ENCODE measurements at places on chromosomes 13 and 19.

- peak; percentile 46 for DNase-seq
These were observed 21.0 kb upstream of the CD33 start for GRCh38 chr19:51203916-51204315.

- no peak for DNase-seq
These were observed 9.3 kb downstream of the TMEM143 start for GRCh38 chr19:48354332-48354992.

GRCh38 chr13:71285700-71286099, 581.3 kb downstream of the DACH1 start:
- no peak for DNase-seq

- DNase-seq = peak; percentile 52
These were observed 6.5 kb downstream of the RAB11B start for GRCh38 chr19:8396563-8397203.

DNA sequence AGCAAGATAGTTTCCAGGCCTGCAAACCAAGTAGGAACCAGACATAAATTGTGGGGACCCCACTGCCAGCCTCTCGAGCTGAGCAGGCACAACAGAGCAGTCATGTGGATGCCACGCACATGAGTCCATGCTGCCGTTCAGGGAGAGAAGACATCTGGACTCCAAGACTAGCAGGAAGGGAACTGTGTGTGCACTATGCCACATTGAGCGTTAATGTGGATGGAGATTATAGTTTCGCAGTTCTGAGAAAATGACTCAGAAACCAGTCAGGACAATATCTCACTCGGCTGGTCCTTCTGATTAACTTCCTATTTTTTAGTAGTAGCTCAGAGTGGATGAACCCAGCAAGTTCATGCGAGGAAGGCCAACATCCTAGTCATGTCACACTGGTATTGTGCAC, 124.9 kb downstream of the CRYL1 start:
- no peak for DNase-seq

DNA sequence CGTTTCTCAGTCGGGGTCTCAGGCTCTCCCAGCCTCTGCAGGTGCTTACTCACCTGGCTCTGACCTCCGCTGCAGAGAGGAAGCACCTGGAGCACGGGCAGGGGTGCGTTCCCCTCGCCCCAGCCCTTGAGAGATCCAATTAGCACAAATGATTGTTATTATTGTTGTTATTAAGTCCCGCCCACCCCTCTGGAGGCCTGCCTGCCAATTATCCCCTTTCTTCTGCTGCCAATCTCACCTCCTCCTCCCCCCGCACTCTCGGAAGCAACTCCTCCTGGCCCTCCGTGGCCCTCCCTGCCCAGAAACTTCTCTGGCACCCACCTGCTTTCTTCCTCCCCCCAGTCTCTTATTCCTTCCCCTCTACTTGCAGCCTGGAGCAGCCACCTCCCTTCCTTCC, 8.8 kb downstream of the ZNF787 start:
- DNase-seq = no peak

GRCh38 chr19:15934332-15935078, at the start of gene CYP4F11:
CYP4F11 (minus strand) TSS chr19:15934529; CDS start chr19:15934408, 121 bp downstream.
- DNase-seq = no peak

DNA sequence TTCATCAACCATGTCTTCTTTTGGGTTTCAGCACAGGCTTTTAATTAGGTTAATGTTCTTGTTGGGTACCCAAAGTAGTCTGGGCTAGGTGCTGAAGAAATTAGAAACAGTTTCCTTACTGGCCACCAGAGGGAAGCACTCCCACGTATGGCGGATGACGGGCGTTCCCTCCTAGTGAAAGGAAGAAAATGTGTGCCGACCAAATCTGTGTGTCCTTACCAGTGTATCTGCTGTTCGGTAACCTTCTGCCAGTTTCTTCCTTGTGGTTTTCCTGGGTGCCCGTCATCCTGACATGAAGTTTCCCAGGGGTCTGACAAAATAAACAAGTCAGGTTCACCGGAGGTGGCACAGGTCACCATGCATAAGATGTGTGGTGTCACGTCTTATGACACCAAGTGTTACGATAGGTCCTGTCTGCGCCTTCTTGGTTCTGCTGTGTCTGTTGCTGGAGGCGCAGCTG, 6.0 kb upstream of the WDR88 start:
- peak; percentile 66 for DNase-seq

GRCh38 chr13:74036373-74036772, 97.8 kb downstream of the KLF12 start:
- DNase-seq = no peak

- no peak for DNase-seq
These were observed 463 bp upstream of the TSC22D1 start for GRCh38 chr13:44576351-44577235.

GRCh38 chr13:98842070-98842469, 89.6 kb upstream of the SLC15A1 start:
- no peak for DNase-seq

DNA sequence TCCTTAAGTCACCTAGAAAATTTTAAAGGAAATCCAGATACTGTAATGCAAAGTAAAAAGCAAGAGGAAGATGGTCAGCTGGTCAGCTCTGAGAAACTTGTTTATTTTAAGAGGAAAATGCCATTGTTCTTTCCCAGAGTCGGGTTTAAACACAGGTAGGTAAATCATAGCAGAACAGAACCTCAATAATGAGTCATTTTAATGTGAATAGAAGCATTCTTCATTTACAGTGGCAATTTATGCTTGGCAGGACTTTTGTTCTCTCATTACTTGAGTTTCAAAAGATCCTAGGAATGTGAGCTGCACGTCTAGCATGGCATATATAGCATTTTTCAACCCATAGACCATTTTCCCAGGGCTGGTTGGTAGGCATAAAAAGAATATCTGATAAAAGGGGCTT, 132.3 kb downstream of the LIG4 start:
- DNase-seq = no peak

DNA sequence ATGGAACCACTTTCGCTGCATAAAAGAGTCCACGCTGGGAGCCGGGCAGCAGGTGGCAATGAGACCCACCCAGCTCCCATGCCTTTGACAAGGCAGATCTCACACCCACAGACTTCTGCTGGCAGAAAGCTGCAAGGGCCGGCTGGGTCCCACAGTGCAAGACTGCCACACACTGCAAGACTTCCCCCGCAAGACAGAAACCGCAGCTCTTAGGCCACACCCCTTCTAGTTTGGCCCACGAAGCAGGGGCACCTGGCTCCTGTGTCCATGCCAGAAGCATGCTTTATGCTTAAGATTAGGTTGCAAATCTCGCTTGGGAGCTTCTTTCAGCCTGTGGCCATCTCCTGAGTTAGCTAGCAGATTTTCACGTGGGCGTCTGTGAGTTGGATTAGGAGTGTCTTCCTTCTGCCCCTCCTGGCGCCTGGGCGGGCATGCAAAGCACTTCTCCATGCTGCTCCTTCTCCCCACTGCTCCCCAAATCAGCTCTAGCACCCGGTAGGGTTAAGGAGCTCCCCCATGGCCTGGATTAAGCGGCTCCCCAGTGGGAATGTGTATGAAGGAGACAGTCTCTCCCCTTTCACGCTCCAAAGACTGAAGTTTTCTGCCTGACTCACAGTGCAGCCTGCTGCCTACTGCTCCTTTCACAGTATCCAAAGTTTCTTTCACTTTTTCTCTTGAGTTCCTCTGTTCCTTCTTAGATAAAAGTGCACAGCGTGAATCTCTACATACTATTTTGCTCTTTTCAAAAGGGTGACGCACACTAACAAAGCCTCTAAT, 17.7 kb downstream of the GPC6 start:
- DNase-seq = peak; percentile 20

DNA sequence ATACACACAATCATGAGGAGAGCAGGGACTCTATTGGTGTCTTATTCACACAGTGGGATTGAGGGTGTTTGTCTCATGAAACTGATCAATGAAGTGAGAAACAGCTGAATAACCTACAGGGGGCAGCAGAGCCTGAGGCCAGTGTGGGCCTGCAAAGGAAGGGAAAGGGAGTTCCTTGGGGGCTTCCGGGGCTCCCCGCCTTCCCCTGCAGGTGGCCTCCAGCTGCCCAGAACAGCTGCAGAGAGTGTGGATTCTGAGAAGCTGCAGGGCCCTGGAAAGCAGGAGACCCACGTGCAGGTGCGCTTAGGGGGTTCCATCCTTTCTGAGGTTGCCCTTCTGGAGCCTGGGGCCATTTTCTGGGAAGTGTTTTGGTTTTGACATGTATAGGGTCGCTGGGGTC, 20.1 kb downstream of the ZNF763 start:
- no peak for DNase-seq

DNA sequence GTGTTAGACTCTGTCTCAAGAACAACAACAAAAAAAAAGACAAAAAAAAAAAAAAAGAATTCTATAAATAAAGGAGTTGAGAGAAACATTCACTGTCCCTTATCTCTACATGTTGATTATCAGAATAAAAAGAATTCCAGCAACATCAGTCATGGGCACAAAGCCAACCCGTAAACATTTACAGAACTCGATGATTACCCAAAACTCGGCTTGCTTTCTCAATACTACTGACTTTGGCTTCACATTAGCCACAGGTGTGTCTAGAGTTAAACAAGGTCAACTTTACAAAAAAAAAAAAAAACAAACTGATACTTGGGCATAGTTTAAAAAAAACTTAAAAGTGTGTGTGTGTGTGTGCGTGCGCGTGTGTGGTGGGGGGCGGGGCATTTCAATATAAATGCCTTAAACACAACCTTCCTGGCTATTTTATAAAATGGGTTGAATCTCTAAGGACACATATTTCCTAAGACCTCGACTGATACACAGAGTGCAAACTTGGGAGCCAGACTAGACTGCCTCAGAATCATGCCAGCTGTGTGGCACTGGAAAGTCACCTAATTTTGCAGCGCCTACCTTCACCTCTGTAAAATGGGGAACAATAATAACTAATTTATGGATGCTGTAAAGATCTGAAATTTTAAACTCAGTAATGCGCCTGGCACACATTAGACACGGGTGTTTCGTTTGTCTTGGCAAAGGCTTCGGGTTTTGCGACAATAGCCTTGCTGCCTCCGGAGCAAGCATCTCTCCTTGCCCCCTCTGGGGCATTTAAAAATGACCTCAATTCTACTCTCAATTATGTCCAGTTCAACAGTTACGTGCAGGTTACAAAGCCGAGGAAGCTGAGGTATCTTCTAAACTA, 922 bp downstream of the EBPL start:
- DNase-seq = peak; percentile 21

DNA sequence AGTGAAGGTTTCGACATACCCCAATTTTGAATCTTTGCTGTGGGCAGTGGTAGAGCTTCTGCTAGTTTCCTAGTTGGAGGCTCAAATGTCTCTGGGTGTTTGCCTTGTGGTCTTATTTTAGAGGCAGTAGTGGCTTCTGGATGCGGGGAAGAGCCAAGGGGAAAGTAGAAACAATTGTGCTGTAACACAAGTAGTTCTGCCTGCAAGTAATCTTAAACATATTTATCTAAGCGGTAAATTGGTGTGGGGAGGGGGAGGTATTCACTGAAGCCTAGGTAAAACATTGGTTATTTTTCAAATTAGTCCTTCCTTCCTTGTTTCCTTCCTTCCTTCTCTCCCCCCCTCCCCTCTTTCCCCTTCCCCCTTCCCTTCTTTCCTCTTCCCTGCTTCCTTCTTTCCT, at the start of gene PCDH20:
PCDH20 (minus strand) TSS at position 101 of the 400 bp plus-strand sequence. CDS start 691 bp downstream, outside the sequence.
- no peak for DNase-seq

GRCh38 chr13:66021846-66022245, 1208.3 kb downstream of the PCDH9 start:
- DNase-seq = no peak

GRCh38 chr13:46179491-46179908, 2.5 kb downstream of the LCP1 start:
- peak; percentile 45 for DNase-seq

DNA sequence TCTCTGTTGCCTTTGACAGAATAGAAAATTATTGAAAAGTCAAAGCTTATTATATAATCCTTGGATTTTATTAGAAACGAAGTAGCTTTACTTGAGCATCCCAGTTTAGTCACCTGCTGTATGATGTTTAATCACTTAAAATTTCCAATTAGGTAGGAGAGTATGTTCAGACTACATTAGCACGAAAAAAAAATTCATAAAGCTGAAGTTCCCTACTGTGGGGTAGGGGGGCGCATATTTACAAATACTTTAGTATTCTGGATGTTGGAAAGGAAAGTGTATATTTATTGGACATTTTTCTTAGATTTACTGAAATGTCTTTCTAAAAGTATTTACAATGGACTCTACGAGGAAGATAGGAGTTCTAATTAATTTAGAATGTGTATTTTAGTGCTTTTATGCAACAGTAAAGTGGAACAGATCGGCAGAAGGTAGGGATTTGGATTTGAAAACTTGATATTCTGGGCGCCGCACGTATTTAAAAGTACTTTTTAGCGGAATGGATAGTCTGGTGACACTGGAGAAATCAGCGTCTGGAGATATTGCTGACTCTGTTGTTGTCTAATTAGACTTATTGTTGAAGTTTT, 1.9 kb downstream of the CDK8 start:
- DNase-seq = peak; percentile 55

- DNase-seq = no peak
These were observed 1971.4 kb downstream of the OLFM4 start for GRCh38 chr13:55000043-55000442.

- no peak for DNase-seq
These were observed 16.2 kb downstream of the KCTD4 start for GRCh38 chr13:45184693-45185092.

DNA sequence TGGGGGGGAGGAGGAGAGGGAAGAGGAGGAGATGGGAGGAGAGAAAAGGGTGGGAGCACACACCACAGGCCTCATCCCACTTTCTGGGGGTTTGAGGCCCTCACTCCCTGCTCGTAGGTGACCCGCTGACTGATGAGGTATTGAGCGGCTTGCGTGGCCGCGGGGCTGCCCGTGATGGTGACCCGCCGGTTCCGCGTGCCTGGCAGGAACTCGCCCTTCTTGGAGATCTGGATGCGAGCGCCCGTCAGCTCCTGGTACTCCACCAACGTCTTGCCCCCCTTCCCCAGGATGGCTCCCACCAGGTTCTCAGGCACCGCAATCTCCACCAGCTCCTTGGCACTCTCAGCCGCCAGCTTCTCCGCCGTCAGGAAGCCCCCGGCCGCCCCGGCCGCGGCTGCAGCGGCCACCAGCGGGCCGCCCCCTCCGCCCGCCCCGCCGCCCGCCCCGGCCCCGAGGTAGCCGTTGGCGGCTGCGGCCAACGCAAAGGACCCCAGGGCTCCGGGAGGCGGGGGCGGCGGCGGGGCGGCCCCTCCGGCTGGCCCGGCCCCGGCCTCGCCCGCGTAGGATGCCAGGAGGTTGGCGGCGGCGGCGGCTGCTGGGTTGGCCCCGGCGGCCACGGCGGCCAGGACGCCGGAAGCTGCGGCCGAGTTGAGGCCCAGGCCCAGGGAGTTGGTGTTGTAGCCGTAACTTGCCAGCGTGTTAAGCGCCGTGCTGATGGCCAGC, 25.4 kb upstream of the NANOS2 start:
- no peak for DNase-seq

GRCh38 chr19:56253737-56254136, 18.8 kb upstream of the EDDM13 start:
- peak; percentile 67 for DNase-seq

DNA sequence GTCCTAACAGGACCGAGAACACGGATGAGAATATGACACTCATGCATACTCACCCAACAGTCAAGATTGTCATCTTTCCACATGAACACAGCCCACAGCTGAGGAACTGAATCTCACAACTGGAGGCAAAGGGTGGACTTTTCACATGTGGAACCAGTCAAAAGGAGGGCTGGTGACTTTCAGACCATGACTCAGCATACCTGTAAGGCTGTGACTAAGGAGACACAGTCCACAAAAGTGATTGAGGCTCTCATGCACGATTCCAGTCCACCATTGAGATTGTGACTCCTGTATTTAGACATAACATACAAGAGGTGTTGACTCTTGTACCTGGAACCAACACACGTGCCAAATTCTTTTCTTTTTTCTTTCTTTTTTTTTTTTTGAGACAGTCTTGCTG, 40.0 kb downstream of the ZNF729 start:
- DNase-seq = no peak

GRCh38 chr19:8261881-8262280, 46.3 kb downstream of the CD320 start:
- DNase-seq = no peak
